ENCODE measurements at places on chromosomes 3 and 15.

DNA sequence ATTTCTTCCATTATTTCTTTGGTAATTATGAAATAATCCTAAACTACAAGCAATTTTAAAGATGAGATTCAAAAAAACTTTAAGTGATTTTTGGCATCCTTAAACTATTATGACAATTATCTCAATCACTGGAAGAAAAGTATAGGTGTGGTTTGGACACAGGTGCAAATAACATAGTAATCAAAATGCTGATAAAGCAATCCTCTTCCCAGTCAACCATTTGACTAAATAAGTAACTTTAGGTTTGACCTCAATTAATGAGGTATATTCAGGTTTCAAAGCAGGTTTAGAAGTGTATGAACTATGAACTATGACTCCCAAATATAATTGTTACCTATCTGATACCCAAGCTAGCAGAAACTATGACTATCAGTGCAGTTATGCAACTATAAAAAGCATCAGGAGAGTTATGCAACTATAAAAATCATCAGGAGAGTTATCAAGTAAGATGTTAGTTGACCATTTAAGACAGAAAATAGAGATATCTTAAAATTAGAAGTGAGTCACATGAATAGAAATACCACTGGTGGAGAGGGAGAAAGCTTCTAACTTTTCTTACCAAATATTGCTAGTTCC, 8.9 kb upstream of the CNTN3 start:
- DNase-seq, result no peak

DNA sequence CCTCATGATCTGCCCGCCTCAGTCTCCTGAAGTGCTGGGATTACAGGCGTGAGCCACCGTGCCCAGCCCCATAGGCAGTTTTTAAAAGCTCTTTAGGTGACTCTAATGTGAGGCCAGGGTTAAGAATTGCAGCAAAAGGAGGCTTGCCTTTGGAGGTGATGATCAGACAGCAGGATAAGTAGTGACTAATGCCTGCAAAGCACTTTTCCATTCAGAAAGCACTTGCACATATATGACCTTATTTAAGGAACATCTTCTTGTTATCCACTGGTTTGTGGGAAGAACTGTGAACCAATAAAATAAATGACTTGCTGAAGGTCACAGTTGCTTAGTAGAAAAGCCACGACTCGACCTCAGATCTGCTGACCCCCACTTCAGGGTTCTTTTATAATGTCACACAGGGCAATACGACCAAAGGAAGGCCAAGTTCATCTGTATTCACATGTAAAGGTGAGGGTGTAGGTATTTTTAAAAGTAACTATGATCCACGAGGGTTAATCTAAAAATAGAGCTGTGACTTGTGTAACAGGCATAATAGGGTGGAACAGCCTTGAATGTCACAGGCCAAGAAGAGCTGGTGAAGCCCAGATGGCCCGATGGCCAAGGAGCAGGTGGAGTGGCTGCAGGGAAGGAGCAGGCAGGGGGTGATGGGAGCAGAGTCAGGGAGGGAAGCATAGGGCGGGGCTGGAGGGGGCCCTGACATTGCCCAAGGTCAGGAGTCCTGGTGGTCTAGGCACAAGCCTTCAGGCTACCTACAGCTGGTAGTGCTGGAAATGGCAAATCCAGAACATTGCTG, 24.4 kb downstream of the LARP6 start:
- DNase-seq, result no peak

DNA sequence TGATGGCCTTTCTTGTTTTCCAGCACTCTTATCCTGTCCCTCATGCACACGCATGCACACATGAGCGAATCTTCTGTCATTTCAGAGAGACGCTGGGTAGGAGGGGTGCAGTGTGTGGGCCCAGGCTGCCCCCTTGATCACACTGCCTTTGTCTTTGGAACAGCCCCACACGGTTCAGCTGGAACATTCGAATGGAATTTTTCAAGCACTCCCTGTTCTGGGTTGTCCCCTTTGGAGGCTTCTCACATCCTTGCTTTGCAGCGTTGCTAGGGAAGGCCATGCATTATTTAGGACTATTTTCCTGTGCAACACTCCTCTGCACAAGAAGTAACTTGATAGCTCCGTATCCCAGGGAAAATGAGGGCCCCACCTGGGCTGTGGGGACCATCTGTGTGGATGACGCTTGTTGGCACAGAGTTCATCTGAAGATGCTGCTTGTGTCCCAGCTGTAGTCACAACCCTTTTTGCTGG, 78.4 kb downstream of the SPSB4 start:
- DNase-seq, result no peak

DNA sequence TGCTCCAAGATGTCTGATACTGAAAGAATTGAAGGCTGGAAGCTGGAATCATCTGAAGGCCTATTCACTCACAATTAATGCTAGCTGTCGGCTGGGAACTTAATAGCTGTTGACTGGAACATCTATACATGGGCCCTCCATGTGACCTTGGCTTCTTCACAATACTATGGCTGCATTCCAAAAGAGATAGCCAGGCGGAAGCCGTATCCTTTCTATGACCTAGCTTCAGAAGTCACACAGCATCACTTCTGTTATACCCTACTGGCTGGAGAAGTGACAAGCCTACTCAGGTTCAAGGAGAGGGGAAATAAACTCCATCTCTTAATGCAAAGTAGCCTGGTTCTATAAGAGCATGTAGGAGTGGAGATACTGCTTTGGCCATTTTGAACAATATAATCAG, 50.9 kb upstream of the SPRED1 start:
- DNase-seq, result no peak

GRCh38 chr15:78626381-78626995, 5.7 kb upstream of the CHRNA3 start:
- peak; percentile 58 for DNase-seq

GRCh38 chr15:89912145-89912673, 543 bp downstream of the ARPIN start:
- no peak for DNase-seq

DNA sequence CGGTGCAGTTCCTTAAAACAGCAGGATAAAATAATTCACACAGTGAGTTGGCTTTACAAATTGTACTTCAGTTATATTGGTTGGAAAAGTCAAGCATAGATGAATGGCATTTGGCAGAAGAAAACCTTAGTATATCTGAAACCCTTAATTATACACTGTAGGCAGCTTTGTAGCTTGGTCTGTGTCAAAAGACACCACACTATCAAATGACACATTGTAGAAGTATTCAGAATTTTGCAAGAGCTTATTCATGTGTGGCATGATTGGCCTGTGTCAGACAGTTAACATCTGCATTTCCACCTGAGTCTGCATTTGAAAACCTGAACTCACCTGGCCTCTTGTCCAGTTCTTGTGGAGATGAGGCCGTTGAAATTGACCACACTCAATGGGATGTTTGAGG, 13.8 kb downstream of the TMEM266 start:
- DNase-seq, result peak; percentile 23

All from NCI-H2081 (cell line).